ENCODE measurements at places on chromosomes 12 and 14.
A peak's percentile ranks its signal among the peaks of the same experiment; 100 is the strongest.

- DNase-seq = peak; percentile 18
Observed at GRCh38 chr14:47207617-47208016, 467.8 kb downstream of the MDGA2 start.

DNA sequence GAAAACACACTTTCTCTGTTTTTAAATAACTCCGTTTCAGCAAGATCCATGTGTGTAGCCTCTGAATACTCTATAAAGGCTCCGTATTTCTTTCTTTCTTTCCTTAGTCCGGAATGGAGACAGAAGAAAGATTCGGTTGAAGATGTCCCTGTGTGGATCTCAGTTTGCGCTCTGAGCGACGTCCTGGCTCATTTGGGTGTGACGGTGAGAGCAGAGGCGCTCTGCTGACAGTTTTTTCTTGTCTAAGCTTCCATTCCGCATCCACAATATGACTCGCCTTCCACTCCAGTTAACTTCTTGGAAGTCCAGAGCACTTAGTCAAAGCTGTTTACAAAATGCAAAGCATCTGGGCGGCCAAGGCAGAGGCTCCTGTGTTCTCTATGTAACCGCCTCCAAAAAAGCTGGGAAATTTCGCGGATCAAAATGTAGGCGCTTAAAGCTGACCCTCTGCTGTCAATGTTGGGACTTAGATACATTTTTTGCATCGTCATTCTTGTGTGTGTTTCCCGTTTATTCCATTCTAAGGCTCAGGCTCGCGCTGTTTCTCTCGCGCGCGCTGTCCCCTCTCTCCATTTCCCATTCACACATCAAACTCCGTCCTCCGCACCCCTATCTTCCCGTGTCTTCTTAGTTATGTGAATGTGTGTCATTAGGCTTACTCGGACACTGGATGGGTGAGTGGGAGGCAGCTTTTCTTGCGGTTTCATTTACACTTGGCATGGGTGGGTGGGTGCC, 880 bp upstream of the FLRT2 start:
- DNase-seq = peak; percentile 73

- no peak for DNase-seq
Observed at GRCh38 chr12:120573560-120573959, 7.6 kb downstream of the POP5 start.

- DNase-seq = peak; percentile 87
Observed at GRCh38 chr12:80044694-80045046, 54.7 kb upstream of the OTOGL start.

GRCh38 chr12:77973579-77973978, 142.9 kb downstream of the NAV3 start:
- DNase-seq = no peak

DNA sequence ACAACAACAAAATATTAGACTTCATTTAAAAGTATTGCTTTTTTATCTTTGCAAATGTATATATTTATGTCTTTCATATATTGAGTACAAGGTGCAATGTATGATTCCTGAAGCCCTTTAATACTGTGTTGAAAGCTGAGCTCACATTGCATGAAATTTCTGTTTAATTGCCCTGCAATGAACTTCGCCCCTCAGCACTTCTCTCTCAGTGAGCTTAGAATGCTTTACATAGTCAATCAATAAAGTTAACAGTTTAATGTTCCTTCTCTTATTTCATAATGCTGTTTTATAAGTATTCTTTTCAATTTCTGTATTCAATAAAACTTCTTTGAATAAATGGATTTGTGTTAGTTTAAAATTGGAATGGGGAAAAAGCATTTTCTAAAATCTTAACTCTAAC, 607.1 kb downstream of the SOX5 start:
- no peak for DNase-seq

GRCh38 chr12:7129872-7130691, at the start of gene CLSTN3:
CLSTN3 (plus strand) TSS chr12:7130371; CDS start chr12:7130649, 278 bp downstream.
- DNase-seq = peak; percentile 54

GRCh38 chr14:78479127-78479780, 309.1 kb downstream of the NRXN3 start:
- DNase-seq = no peak

GRCh38 chr14:76958980-76959710, 69.4 kb downstream of the IRF2BPL start:
- peak; percentile 52 for DNase-seq

DNA sequence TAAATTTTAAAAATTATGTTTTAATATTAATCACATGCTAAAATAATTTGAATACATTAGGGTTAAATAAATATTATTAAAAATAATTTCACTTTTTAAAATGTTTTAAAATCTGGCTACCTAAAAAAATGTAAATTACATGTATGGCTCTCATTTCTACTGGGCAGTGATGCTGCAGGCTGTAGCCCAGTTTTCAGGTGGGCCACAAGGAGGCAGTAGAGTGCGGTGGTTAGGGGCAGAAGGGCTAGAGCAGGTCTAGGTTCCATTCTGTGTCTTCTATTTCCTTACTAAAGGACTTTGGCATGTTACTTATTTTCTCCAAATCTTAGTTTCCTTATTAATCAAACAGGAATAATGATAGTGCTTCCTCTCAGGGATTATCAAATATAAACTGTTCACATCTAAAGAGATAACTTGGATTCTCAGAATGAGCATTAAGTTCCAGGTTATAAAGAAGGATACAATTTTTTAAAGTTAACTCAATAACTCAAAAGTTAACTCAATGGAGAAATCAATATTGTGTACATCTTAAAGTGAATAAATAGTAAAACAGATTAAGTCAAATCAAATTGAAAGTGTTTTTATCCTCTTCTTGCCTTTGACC, 54.9 kb upstream of the OVCH1 start:
- peak; percentile 40 for DNase-seq
